ENCODE measurements at places on chromosomes 16 and 17.

DNA sequence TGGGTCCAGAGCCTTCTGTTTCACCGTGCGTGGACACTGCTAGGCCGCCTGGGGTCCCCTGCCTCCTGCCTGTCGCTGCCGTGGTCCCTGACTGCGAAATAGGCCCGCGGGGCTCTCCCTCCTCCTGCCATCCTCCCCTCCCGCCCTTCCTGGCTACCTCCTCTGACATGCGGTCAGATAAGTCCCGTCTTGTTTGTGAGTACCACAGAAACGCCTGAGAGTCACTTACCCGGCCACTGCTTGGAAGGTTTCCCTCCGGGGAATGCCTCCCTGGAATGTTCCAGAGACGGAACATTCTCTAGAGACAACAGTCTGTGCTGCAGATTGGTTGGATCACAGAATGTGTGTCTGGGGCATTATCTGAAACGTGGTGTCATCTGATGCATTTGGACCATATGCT, 22.7 kb downstream of the CIBAR2 start:
- no peak for DNase-seq

DNA sequence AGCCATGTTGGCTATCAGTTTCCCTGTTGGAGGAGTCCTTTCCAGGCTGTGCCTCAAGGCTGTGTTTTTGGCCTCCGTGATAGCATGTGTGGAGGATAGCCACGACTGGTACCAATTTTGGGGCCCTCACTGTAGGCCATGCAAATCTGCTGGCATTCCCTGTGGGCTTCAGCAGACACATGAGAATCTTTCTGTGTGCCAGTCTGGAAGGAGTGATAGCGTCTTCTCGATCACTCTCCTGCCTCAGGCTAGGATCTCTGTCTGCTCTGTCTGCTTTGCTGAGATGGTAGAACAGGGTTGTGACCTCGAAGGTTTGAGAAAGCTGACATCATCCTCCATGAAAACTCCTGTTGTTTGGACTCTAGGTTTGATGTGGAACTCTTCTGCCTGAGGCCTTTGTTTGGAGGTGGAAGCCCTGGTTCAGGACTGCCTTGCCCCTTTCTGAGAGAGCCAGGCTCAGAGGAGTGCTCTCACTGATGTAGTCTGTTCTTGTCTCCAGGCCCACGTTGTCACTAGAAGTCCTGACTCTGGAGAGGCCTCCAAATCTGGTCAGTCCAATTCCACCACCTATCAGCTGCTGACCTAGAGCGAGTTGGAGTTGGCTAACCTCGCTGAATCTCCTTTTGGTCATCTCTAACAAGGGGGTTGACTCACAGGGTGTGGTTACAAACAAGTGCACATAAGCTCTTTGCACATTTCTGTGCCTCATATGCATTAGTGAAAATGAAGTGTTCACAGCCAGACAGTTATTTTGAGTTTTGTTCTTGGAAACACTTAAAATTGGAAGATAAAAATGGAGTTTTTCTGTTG, 12.1 kb upstream of the EDC4 start:
- DNase-seq: no peak

- DNase-seq: no peak
These were observed 236.7 kb upstream of the CIBAR2 start for GRCh38 chr16:85348911-85349334.

- no peak for DNase-seq
These were observed 68.1 kb upstream of the GRIN2A start for GRCh38 chr16:10250137-10250828.

DNA sequence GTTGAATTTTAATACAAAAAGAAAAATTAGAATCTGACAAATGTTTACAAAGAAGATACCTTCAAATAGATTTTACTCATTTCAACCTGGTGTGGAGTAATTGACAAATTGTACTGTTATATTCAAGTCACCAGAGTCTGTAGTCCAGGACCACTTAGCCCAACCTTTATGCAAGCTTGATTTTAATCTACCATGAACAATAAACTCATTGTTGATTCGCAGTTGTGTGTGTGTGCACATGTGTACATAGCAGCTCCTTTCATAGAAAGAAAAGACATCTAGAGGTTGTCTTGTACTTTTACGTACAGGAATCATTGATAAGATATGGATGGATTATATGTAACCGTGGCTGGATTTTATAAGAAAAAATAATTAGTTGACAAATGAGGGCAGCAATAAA, 20.7 kb upstream of the LRRC37A start:
- DNase-seq: no peak

DNA sequence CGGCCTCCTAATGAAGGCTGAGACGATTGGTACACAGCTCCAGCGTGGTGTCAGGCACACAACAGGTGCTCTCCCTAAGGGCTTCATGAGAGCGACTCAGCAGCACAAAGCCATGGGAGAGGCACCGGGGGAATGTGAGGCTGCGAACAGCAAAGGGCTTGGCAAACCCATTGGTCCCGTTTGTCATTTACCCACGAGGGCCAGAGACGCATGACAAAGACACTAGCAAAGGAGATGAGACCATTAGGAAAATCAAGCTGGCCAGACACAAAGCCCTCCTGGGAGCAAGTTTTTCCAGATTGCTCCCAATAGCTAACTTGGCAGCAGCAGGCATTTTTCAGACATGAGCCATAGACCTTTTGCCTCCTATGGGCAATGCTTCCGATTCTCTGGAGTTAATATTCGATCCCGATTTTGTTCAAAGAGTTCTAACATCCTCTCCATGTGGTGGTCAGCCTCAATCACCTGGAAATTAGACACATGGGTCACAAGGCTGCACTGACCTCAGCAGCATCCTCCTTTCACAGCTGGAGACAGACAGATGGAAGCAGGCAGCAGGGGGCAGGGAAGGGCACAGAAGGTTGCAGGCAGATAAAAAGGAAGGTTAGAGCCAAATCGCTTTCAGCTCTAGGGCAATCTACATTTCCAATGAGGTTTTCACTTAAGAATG, 38.2 kb downstream of the TK2 start:
- DNase-seq: peak; percentile 37

DNA sequence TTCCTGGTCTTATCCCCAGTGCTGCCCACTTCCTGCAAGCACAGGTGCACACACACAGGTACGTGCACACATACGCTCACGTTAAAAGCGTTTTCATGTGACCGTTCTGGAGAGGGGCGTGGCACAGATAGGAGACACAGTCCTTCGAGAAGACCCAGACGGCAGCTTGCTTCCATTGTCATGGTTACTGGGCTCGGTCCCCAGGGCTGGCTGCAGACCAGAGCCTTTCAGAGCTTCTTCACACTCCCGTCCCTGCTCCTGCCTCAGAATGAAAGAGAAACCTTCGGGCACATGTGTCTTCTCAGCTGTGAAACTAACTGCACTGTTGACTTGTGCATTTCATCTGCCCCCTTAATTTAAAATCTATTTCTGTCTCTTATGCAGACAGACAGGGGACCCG, 154.2 kb downstream of the PITPNC1 start:
- peak; percentile 46 for DNase-seq

- DNase-seq: no peak
These were observed 28.3 kb upstream of the TMEM97 start for GRCh38 chr17:28290703-28291102.

DNA sequence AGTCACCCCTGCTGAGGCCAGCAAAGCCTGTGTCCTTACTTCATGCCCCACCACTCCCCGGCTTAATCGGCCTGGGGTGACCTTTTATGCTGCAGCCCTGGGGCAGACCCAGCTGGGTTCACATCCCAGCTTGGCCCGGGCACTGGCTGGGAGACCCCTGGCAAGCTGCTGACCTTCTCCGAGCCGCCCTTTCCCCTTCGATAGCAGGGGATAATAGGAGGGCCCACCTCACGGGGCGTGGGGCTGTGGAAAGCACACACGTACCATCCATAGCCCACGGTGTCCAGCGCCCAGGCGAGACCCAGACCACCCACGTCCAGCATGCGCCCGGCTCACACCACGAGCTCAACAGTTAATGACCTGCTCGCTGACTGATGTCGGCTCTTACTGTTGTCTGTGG, 26.8 kb downstream of the TBC1D16 start:
- DNase-seq: no peak

GRCh38 chr16:86405319-86405718, 105.0 kb upstream of the FOXF1 start:
- DNase-seq: no peak

- DNase-seq: no peak
These were observed 399.9 kb upstream of the CDH11 start for GRCh38 chr16:65521633-65522328.

DNA sequence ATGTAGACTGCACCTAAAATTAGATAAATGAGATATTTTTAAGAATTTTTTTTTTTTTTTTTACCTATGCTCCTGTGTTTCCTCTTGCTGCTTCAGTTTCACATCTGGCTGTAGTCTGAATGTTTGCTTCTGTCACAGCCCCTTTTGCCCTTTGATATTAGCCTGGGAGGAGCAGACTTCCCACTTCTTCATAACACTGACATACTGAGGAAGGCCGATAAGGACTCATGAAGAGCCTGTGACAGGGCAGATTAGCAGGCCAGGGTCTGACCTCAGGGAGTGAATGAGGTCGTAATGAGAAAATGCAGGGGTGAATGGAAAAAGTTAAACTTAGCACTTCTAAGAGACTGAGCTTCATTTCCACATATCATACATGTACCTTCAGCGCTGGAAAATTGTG, at the start of gene SLFN14:
Gene SLFN14, minus strand, starts transcription at position 117 of the 400 bp plus-strand sequence. CDS start 2,757 bp downstream, outside the sequence.
- no peak for DNase-seq

- DNase-seq: no peak
These were observed 2.0 kb upstream of the KRTAP2-1 start for GRCh38 chr17:41049110-41049509.

DNA sequence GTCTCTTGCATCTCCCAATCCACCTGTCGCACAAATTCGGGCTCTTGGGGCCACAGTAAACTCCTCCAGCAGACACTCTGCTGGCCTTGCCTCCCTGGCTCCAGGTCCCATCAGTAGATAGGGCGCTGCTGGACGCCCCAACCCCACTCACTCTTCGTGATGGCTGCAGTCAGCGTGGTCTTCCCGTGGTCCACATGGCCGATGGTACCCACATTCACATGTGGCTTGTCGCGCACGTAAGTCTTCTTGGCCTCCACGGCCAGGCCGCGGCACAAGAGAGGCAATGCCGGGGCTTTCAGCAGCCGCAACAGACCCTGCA, 428 bp downstream of the TUFM start:
- DNase-seq: no peak

- DNase-seq: no peak
These were observed 3.8 kb downstream of the KRT35 start for GRCh38 chr17:41476866-41477815.

DNA sequence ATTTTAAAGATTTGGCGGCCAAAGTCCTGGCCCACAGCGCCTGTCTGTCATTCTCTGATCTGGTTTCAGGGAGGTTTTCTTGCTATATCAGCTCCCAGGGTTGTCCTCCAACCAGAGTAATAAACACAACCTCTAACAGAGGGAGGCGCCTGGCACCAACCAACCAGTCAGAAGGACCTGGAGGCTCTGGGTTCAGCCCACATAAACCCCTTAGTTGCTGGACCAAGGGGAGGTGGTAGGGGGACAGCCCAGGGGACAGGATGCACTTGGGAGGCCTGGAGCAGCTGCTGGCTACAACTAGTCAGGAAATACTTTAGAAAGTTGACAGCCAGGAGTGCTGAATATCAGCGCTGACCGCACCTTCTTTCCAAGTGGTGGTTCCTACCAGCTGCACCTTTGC, 41.7 kb upstream of the CDRT4 start:
- DNase-seq: no peak

- no peak for DNase-seq
These were observed 10.3 kb downstream of the ATXN1L start for GRCh38 chr16:71855937-71856662.

GRCh38 chr16:71895679-71896365, 491 bp downstream of the IST1 start:
- DNase-seq: no peak

DNA sequence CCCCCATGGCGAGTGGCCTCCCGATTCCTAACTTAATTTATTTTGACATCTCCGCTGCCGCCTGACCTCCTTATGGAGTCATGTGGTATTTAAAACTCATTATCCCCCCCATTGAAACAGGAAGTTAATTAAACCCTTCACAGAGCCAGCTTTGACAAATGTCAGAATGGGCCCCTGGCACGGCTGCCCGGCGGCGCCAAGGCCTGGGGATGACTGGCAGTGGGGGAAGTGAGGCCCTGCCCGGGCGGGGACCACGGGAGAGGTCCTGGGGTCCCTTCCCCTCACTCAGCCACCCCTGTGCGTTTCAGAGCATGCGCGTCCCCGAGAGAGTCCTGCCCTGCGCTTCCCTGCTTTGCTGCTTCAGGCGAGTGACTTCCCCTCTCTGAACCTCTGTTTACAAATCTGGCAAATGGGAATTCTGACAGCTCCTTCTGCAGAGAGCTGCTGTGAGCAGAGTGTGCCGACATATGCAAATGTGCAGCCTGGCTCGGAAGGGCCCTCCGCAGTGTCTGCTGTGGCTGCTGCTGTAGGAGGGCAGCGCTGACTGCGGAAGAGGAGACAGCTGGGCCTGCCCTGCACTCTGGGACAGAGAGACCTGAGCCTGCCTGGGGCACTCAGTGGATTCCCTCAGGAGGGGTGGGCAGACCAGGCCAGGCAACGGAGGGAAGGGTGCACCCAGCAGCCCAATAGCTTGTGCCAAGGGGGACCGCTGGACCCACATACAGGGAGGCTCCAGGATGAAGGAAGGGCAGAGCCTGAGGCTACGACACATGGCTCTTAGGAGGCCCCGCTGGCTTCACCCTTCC, 4.4 kb upstream of the ZFPM1 start:
- no peak for DNase-seq

- DNase-seq: no peak
These were observed 84.6 kb upstream of the PMFBP1 start for GRCh38 chr16:72256398-72257066.

DNA sequence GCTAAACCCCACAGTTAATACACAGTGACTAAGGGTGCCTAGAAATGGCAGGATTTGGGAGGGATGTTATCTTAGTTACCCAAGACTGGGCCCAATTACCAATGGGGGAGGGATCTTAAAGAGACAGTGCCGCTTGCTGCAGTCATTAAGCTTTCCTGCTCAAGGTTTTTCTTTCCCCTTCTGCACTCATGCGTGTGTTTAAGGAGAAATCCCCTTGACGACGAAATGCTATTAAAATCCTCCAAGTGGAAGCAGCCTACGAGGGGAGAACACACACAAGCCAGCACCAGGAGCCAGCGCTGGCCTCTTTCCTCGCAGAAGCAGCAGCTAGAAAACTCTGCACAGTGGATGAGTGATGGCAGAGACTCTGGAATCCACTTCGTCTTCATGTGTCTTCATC, 22.0 kb downstream of the SALL1 start:
- no peak for DNase-seq

- no peak for DNase-seq
These were observed 34.5 kb downstream of the WIPI1 start for GRCh38 chr17:68422821-68423220.

- no peak for DNase-seq
These were observed 11.1 kb upstream of the NUDT7 start for GRCh38 chr16:77711179-77711578.

GRCh38 chr16:35234679-35235078, 1775.3 kb downstream of the TP53TG3F start:
- DNase-seq: no peak

DNA sequence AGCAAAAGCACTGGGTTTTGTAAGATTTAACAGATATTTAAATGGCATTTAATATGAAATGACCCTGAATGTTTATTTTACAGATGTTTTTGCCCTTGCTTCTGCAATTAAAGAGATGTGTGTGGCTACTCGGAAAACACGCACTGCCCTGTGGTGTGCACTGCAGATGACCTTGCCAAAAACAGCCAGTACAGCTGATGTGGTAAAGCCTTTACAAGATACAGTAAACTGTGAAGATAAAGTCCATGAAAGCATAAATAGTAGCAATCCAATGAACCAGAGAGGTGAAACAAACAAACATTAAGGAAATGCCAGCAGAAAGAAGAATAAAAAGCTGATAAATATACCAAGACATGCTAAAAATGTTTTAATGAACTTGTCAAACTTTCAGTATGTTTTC, 15.7 kb downstream of the CCDC43 start:
- no peak for DNase-seq
